M059J (cell line): ENCODE measurements at places on chromosomes 11 and 22.

DNA sequence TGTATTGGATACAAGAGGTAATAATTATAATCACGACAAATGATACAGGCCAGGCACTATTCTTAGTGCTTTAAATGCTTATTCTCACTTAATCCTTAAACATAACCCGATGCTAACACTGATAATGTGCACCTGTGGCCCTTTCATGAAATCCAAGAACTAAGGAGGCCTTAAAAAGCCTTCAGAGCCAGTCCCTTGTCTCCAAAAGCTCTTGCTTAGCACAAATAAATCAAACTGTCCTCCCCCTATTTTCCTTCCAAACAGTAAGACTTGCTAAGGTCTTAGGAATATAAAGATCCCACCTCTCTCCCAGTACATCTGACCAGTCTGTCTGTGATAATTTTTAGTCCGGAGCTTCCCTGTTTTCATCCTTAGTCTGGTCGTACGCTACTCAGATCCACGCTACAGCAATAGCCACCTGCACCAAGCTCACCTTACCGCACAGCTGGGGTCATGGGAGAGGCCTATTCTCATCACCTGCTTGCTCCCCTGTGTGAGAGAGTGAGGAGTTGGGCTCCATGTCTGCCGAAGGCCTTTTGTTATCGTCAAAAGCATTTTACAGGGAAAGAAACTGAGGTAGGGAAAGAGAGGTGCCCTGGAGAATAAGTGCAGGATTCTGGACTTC, 16.9 kb downstream of the FXYD6 start:
- no peak for DNase-seq

GRCh38 chr11:64970731-64971151, 1.2 kb downstream of the MAJIN start:
- peak; percentile 37 for DNase-seq

DNA sequence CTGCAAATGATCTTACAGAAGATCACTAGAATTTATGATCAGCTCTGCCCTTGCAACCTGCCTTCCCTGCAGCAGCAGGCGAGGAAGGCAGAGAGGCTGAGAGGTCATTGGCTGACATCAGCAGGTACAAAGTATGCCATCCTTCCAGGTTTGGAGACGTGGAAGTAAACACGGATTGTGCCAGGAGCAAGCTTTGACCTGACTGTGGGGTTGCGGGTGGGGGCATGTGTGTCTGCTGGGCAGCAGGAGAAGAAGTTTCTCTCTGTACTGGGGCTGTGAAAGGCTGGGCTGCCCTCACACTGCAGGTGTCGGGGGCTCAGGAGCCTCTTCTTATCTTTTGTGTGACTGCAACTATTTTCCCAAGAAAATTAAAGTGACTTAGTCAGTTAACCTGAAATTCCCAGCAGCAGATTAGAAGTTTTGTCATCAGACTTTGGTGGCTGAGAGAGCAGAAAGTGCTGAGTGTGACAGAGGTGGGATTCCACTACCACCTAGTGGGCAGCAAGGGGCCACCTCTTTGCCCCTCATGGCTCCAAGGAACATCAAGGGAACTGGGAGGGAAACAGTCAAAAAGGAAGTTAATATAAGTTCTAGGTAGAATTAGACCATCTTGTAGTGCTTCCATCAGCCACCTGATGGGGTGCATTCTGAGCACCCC, 565.9 kb downstream of the ETS1 start:
- peak; percentile 45 for DNase-seq

- DNase-seq = no peak
Measured at GRCh38 chr11:60498399-60498798, 5.8 kb downstream of the MS4A12 start.

DNA sequence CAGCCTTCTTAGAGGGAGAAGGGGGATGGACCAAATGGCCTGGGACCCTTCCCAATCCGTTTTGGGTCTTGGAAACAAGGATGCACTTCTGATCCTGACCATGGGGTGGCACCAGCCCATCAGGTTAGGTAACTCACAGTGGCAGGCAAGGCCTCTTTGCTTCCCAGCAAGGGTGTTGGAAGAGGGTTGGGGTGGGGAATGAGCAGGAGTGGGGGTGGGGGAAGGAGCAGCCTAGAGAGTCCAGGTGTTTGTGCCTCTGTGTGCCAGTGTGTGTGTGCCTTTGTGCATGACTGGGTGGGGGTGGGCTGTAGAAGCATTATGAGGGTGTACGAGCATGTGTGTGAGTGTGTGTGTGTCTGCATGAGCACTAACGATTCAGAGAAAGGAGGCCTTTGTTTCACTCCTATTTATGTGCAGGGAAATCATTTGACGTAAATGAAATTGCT, 213.1 kb downstream of the INSC start:
- DNase-seq = peak; percentile 23

DNA sequence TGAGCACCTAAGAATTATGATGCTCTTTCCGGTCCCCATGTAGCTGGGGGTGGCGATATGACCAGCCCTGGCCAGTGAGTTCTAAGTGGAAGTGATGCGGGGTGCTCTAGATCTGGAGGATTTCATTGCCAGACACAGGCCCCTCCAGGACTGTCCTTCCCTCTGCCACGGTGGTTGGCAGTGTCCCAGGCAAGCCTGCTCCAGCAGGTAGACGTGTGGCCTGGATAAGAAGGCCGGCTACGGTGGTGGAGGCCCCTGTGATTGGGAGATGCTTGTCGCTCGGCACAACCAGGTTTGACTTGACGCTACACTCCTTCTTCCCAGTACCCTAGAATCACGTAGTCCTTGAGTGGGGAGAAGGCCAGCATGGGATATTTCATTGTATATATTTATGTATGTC, 9.1 kb upstream of the ARHGAP8 start:
- no peak for DNase-seq

DNA sequence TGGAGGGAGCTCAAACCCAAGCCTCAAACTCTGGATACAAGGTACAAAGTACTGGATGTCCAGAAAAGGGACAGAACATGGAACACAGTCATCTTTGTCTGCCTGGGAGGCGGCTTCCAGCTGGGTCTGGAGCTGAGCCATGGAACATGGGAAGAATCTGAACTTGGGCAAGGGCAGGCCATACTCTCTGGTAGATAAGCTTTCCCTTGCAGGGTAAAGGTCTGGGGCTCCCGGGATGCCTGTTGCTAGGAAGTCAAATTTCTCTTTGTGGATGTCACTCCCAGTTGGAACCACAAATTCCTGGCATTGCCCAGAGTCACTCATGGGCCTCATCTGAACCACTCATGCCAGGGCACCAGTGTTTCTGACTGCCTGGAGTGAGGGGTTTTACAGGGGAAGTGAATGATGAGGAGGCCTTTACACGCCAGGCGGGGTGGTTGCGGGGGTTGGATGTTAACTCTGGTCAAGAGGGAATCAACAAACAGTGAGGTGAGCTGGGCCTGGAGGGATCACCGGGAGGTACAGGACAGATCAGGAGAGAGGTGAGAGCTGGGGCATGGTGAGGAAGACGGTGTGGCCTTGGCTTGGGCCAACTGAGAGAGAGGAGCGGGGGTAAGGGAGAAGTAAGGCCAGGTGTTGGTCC, 5.7 kb downstream of the FTH1 start:
- peak; percentile 82 for DNase-seq

GRCh38 chr11:7019500-7020182, 505 bp downstream of the ZNF214 start:
- DNase-seq = peak; percentile 46

DNA sequence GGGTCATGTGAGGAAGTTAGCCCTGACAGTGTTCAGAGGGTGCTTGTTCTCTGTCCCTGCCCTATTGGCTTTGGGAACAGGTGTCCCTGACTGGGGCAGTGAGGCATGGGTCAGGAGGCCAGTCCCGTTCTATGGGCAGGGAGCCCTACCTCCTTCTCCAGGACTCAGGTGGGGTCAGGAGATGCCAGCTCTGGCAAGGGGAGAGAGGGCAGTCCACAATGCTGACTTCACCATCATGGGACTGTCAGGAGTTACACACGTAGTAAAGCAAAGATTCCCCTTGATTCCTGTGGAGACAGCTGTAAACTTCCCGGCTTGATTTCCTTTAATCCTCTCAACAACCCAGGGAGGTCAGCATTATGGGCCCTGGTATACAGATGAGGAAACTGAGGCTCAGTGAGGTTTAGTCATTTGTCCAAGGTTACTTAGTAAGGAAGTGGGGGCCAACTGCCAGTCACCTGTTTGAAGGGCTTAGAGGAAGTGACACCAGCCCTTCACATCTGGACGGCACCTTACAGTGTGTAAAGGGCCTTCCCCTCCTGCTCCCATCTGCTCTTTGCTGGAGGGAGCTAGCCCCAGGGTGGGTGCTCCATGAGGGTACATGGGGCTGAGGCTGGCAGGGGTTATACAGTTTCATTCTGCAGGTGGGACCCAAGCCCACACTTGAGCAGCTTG, 11.9 kb downstream of the MICALL1 start:
- DNase-seq = no peak

- DNase-seq = no peak
Measured at GRCh38 chr11:67437082-67437808, at the start of gene PTPRCAP. TSS of gene PTPRCAP (minus strand) at chr11:67437682. CDS start at chr11:67437619, 63 bp downstream.

- DNase-seq = peak; percentile 72
Measured at GRCh38 chr11:62054484-62055121, 69.2 kb upstream of the INCENP start.
